ENCODE measurements at places on chromosomes 1 and 21. TPM values are rescaled to one million over a fixed set of nuclear protein-coding genes. Genes with fewer than 3 reads are reported as not detected.
A peak's percentile ranks its signal among the peaks of the same experiment; 100 is the strongest.

- DNase-seq = no peak
Observed at GRCh38 chr1:52629325-52629643, 3.7 kb upstream of the SHISAL2A start.

GRCh38 chr1:180360333-180361075 is 130.4 kb downstream of the LHX4 start:
- DNase-seq = no peak

DNA sequence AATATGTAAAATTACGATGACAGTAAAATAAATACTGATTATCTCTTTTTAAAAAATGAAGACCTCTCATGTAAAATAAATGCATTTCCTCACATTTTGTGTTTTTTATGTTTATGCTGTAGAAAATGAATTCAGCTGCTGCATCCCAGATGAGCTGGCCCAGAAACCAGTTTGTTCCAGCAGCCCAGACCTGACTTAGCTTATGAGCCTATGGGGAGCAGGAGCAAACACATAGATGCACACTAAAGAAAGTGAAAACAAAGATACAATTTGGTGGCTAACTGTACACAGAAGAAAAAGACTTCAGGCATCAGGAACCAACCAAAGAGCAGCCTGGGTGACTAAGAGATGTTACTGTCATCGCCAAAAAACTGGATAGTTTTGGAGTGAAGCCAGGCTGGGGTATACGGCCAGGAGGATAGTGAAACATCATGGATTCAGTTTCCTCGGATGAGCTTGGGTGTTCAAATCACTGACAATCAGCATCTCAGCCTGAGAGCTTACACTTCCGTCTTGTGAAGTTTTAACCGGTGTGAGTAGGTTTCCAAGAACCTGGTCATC is 113.9 kb upstream of the BACE2 start:
- no peak for DNase-seq

GJA5 gene
- not detected for total RNA-seq

DNA sequence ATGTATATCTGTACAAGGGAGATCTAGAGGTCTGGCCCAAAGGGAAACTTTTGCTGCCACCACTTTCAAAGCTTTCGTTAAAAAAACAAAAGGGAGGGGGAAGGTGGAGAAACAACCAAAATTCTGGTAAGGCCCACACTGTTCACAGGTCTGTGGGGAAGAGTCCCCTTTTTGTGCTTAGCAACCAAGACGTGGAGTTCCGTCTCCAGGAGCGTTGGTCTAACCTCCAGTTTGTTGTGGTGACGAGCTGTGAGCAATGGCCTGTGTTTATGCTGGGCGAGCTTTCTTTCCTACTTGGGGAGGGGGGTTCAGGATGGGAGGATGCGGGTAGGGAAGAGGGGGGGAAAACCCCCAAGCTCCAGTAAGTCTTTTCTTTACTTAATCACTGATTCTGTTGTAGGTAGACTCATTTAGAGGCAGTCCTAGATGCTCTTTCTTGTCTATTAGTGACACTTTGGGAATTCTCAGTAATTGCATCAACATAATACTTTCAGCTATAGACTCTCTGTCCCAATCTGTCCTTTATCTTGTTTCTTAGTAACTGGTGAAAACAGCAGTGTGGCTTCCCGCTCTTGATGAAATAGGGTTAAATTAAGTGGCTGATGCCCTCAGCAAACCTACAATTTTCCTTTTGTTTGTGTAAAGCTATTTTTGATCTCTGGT is 1.5 kb downstream of the HIPK1 start:
- peak; percentile 85 for DNase-seq

MAP1LC3C gene
- 0.29 TPM for total RNA-seq

- peak; percentile 79 for DNase-seq
Observed at GRCh38 chr1:228018961-228019721, 12.3 kb downstream of the WNT3A start.

- peak; percentile 95 for DNase-seq
Observed at GRCh38 chr1:25895365-25895990, 10.7 kb downstream of the STMN1 start.

DNA sequence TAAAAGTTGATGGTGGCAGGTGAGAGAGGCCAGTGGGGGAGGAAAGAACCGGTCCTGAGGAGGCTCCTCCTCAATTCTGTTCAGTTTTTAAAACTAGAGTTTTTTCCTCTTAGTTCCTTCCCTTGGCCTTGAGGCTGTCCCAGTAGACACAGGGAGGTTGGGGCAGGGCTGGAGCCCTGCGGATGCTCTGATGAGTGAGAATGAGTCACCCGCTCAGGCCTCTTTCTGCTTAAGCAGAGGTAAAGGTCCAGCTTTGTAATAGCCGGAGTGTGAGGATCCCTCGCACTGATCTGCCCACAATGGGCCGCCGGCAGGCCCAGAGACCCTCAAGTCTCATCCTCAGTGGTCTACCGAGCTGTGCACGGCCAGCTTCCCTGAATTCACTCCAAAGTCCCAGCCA is 49.6 kb upstream of the IRF2BP2 start:
- DNase-seq = peak; percentile 86
